T-helper 22 cell (primary cell): ENCODE measurements at places on chromosomes 5 and 9.

GRCh38 chr5:171367424-171368370 is 20.0 kb upstream of the NPM1 start:
- DNase-seq: no peak

DNA sequence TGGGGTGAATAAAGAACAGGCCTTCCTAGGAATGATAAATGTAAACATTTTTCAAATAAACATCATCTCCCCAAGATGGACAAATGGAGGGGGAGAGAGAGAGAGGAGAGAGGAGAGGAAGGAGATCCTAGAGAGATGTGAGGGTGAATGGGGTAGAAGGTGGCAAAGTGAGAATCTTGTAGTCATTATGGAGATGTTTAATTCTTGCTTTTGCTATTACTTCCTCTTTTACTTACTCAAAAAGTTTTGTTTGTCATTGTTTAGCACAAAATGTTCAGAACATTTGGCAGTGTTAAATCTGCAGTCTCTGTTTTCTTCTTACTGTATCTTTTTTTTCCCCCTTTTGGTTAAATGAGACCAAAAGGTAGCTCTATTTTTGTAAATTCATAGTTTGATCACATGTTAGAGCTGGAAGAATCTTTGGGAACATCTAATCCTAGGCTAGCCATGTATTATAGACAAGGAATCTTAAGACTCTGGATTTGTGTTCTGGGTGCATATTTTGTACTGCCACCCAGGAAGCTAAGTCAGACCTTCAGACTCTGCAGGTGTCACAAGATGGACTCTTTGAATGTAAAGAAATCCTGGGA is 266.1 kb downstream of the NTRK2 start:
- DNase-seq: no peak

DNA sequence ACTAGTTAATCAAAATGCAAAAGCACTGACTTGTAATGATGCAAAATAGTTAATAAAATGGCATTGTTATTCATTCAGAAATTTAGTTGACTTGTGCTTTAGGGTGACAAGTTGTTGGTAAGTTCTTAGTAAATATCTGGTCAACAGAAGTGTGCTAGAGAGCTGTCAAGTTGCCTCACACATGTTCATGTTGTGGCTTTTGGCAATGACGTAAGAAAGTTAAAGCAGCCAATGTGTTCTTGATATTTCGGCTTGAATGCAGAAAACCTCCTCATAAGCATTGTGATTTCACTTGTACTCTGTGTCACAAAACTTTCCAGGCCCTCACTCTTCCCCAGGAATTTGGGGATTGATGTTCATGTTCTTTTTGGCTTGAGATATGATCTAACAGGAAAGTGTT is 626.7 kb downstream of the PRR16 start:
- no peak for DNase-seq

DNA sequence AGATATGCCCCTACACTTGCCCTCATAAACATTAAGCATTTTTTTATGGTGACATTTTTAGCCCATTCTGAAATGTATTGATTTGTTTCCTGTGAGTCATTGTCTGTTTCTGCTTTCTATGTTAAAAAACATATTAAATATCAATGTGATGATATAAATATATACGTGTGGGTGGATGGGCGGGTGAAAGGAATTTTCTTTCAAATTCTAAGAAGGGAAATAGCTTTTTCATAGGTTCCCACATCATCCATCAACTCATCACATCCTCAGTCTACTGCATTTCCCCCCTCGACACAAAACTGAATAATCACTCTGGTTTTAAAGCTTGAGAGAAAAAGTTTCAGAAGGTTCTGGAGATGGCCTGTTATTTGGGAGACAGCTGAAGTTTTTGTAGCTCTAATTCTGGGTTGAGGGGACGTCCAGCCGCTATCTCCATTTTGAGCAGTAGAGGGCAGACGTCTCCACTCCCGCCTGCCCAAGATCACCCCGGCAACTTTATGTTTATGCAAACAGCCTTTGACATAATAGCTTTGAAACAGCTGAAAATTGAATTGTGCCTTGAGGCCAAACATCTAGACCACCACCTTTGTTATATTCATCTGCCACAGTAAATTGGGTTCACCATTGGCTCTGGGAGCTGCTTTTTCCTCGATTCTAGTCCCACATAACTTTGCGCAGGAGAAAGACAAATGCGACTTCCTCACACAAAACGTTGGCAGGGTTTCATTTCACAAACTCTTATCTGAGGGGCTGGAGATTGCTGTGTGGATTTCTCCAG is 216.2 kb upstream of the CLINT1 start:
- no peak for DNase-seq

- DNase-seq: no peak
Measured at GRCh38 chr9:100206899-100207298, 107.9 kb downstream of the INVS start.

DNA sequence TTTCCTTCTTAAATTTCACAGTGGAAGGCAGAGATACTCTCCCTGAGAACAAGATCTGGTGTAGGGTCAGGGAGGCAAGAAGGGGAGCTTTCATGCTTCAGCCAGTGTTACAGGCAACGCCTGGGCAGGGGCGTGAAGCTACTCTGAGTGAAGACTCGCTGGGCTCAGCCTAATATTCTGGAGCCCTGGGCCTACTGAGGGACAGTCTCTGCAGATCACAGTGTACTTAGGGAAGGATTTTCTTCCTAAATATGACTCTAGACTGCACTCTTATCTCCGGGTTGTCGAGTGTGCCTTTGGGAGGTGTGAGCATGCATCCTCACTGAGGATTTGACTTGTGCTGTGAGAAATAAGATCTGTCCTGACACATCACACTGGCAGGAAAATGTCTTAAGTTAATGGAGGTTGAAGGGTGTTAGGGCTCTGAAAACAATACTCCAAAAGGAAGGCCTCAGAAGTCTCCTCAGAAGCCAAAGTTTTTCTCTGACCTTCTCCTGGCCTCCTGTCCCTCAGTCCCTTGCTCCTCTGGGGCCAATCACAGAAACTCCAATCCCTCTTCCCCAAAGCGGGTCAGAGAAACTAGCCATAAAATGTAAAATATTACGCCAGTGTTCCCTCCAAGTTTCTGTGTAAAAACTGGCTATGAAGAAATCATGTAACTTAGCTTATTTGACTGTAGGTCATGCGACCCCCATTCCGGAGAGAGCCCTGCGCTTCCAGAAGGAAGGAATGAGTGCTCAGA is 156.8 kb upstream of the TBC1D2 start:
- no peak for DNase-seq

GRCh38 chr5:107557051-107557658 is 113.6 kb downstream of the EFNA5 start:
- DNase-seq: no peak

DNA sequence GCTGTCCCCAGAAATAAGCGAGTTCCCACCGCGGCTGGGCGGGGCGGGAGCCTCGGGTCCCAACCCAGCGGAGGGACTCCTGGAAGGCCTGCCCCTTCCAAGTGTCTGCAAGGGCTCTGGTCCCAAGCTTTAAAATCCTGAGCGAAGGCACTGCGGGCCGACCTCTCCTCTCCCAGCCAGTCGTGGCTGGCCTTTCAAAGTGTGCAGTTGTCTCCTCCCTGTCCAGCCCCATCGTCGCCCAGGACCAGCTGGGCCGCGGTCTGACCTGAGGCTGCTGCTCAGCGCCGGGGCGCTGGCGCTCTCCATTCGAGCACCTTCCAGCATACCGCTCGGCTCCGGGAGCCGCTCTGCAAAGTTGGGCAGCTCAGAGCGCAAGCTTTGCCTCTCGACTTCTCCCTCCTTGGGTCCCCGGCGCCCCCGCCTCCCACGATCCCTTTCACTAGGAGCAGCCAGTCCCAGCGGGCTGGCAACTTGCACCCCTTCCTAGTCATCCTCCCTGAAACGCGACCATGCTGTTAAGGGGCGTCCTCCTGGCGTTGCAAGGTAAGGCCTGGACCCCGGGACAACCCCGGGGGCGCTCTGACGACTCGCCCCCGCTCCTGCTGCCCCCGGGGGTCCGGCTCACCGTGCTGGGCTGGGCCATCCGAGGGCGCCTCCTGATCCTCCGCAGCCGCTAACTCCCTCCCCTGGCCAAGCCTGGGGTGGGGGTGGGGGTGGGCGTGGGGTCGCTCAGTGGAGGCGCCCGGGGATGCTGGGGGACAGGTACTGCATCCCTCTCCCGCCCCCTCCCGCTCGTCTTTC is at the start of gene MAMDC2:
Gene MAMDC2 (plus strand): TSS at position 160 of the 801 bp plus-strand sequence. CDS start 350 bp downstream, at position 510.
- DNase-seq: no peak

GRCh38 chr9:134322781-134323241 is 3.4 kb upstream of the RXRA start:
- DNase-seq: no peak
